Stimulated activated CD8-positive, alpha-beta memory T cell treated with anti-CD3 and anti-CD28 coated beads, Interleukin-4, amount 100 ng/mL, for 4 hours (primary cell): ENCODE measurements at places on chromosomes 7 and 10.

DNA sequence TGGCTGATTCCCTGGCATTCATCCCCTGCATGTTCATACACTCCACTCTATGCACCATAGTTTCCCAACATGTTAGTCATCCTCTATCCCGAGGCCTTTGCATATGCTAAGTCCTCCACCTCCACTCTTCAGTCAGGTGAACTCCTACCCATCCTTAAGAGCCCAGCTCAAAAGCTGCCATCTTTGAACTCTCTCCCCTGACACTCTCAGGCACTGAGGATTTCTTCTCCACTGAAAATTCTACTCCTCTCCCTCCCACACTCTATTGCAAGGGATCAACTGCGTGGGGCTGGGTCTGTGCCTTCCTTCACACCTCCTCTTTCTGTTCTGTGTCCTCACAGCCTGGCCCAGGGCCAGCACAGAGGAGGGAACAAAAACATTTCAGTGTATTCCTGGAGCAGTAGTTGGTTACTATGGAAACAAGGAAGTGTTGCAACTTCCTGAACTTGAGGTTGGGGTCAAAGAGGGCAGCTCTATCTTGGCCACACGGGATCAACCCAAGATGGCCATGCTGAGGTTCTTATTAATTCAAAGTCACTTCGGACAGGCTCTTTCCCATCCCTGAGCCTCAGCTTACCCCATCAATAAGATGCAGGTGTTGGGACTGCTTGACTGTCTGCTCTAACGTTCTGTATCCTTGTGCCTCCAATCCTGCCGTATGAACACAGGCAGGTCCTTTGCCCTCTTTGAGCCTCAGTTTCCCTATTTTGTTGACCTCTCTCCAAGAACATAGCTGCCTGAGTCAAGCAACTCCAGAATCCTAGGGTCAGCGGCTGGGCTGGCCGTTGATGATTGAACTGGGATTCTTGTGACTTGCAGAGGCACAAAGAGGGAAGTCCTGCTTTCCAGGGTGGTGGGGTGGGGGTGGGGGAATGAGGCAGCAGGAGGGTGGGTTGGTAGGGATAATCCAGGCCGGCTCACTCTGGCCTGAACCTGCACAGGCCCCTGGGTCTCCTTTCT lies 15.5 kb downstream of the ZMIZ1 start:
- no peak for DNase-seq

DNA sequence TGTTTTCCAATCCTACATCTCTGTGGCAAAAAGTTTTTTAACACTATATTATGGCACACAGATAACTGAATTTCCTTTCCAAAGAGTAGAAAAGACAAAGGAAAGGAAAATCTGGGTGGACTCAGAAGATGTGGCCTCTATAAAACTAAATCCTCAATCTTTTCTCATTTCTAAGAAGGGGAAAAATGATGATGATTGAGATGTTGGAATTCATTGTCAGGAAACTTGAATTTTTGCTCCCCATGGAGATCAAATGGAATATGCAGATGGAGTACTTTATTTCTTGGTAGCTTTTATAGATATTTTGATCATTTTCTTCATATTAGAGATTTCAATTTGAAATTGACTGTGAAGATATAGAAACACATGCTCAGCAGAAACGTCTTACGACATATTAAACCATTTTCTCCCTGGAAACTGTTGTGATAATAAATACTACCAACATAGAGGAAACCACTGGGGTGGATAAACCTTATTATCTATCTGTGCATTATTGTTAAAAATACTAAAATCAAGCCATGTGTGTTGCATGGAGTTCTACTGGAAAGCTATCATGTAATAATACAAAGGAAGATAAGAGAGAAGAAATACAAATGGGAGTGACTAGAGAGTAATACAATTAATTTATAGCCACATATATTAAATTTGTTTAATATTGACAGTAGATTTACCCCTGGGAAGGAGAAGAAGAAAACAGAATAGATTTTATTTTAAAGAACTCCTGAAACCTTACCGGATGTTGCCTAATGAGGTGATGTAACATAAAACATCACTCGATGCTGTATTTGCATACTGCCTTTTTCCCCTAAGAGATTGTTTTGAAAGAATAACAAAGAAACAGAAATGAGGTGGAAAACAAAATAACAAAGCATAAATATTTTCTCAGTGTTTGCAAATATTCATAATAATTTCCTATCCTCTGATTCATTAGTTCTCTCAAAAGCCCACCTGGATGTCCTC lies 931.2 kb upstream of the C7orf33 start:
- DNase-seq: no peak

GRCh38 chr7:71553306-71553705 lies 421.4 kb downstream of the GALNT17 start:
- DNase-seq: no peak

GRCh38 chr10:12594448-12594944 lies 245.1 kb downstream of the CAMK1D start:
- DNase-seq: no peak

DNA sequence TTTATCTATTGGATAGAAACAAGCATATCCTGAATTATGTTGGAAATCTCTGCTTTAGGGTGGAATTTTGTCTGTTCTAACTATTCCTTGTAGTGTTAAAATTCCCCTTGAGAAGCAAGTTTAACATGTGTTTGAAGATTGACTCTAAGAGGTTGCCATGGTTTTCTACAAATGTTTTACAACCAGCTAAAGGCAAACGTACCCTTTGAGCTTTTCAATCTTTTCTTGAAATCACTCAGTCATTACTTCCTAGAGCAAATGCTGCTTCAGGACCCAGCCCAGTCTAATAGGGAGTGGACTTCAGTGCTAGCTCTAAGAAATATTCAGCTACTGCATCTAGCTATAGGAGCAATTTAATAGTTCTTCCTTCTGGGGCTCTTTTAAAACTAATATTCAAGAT lies 118.8 kb upstream of the IFRD1 start:
- DNase-seq: no peak

DNA sequence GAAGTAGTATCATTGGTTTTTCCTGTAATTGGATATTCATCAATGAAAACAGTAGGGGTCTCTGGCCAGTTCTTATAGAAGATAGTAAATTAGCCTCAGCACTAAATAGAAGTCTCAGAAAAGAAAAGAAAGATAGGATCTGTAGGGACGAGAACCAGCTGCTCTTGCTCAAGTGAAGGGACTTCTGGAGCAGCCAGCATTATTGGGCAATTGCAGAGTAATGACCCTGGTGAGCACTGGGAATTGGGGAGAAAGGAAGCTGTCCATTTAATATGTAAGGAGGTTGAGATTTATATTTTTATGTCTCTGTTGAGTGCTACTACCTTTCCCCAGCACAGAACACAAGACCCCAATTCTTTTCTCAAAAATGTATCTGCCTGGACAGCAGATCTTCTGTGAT lies 61.2 kb upstream of the WNT16 start:
- DNase-seq: no peak

DNA sequence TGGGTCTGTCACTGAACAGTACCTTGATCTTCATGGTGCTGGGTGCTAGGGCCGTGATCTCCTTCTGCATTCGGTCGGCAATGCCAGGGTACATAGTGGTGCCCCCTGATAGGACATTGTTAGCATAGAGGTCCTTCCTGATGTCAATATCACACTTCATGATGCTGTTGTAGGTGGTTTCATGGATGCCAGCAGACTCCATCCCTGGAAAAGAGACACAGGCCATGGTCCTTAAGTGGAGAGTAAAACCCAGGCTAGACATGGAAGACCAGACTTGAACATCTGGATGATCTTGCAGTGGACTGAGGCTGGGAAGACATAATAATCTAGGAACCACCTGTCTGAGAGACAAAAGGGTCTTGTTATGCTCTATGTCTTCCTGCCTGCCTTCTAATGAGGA lies 14.5 kb downstream of the ACTA2 start:
- DNase-seq: no peak

- no peak for DNase-seq
These were observed 15.9 kb upstream of the STOX1 start for GRCh38 chr10:68811314-68812009.

- no peak for DNase-seq
These were observed 77.2 kb downstream of the EXOC4 start for GRCh38 chr7:133330085-133330484.

DNA sequence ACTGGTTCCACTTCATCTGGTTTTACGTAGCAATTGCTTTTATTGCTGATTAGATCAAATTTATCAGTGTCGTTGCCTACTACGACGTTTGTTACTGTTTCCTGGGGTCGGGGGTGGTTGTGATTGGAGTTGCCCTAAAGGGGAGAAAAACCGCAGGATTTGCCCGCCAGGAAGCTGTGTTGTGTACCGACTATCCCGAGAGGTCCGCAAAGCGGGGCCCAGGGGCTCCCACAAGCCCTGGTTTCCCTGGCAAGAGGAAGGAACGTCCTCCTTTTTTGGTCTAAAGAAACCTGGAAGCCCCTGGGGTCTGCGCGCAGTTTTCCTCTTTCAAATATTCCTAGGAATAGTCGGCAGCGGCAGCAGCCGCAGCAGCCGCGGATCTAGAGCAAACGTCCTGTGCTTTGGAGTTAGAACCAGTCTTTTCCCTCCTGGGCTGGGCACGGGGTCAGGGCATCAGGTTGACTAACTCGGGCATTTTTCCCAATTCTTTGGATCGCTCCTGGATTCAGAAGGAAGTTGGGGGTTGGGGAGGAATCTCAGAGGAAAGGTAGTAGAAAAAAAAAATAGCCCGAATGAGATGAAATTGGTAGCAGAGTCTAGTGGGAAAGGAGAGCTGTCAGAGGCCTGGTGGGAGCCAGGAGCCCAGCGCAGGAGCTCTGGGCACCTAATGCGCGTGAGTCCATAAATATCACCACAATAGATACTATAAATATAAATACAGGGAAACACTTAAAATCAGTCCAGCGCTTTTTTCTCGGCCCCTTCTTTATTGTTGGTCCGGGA lies 4.6 kb downstream of the VAX1 start:
- DNase-seq: no peak

DNA sequence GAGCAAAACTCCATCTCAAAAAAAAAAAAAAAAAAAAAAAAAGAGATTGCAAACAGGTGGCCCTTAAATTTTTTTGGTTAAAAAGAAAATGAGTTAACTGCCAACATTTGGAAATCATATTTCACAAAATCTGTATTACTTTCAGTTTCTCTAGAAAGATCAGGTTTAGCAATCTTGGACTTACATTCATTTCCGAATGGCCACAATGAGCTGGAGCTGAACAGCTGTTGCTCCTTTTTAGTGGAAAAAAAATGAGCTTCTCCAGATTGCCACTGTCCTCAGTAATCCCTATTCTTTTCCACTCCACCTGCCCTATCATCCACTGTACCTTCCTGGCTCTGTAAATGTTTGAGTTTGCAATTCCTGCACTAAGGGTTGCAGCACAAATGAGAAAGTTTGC lies 43.6 kb downstream of the RAB11FIP2 start:
- DNase-seq: no peak

GRCh38 chr10:113100281-113100680 lies 150.2 kb downstream of the TCF7L2 start:
- no peak for DNase-seq

GRCh38 chr7:152025937-152026890 lies 740 bp downstream of the GALNT11 start:
- DNase-seq: no peak

DNA sequence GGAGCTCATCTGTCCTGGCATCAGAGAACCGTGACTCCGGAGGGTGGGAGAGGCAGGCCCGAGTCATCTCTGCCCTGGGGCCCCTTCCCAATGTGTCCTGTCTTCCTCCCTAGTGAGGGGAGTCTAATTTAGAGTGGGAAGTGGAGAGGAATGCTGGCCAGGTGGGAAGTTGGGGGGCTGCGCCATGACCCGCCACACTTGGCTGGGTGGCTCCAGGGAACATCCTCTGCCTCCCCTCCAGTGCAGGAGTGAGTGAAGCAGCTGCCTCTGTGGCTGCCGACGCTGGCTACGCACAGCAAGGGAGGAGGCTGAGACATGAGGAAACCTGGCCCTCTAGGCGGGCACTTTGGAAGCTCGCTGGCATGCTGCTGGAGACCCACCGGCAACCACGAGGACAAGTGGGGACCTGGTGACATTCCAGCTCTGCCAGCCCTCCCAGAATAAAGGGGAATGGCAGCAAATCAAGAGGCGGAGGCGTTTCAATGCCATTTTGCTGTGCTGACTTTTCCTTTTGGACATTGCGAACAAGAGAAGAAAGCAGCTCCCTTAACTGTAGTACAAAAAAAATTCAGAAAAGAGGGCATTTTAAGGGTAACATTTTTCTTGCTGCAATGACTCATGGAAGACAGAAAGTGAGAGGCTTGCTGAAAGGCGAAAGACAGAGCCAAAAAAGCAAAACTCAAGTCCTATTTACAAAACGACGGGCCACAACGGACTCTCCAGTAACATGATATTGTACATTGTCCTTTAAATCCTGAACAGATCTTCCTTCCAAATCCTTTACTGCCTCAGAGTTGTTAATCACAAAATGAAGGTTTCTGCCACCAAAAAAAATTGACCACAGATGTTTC lies 121.2 kb upstream of the PITRM1 start:
- no peak for DNase-seq

DNA sequence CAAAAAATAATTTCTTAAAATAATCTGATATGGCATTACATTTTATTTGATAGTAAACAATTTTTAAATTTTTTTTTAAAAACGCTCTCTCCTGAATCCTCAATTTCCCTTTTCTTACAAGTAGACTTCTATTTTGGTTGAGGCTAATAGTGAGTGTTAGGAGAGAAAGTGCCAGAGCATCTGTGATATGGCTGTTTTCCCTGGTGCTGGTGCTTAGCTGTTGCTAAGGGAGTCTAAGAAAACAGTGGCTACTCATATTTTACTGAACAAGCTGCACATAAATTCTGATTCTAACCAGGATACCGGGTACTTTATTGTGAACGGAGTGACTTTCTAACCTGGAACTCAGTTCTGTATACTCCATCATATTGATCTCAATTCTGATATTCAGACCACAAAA lies 311.1 kb upstream of the KIAA1217 start:
- DNase-seq: no peak

DNA sequence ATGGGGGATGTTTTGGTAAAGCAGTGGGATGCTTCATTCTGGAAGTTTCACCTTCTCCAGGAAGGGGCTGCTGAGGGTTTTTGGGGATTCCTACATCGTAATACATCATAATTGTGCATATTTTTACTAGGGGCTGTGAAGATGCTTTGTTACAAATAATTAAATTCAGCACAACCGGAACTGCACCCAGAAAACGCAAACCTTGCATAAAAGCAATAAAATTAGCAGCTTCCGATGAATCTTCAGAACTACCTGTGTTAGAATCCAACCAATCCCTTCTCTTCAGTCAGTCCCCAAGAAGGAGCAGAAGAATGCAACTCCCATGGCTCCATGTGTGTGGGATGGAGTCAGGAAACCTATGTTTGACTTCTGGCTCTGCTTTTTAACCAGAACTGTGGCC lies 48.4 kb upstream of the HMX3 start:
- DNase-seq: no peak

GRCh38 chr7:141525973-141526514 lies 25.2 kb upstream of the AGK start:
- DNase-seq: no peak

DNA sequence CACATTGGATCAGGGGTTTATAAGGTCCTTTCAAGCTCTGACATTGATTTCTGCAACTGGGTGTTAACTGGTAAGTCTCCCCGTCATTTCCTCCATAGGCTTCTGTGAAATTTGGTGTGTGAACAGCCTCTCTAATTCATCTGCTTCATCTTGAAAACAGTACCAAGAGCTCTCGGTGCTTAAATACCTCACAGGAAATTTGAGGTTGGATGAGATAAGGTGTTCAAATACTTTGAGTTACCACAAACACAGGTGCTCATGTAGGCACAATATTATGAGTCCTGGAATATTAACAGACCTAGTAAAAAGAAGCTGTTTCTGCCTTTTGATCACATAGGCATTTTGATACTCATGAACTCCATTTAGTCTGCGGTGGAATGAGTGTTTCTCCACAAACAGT lies 85.2 kb downstream of the RTKN2 start:
- DNase-seq: no peak
